ENCODE measurements at places on chromosomes 4 and X.

DNA sequence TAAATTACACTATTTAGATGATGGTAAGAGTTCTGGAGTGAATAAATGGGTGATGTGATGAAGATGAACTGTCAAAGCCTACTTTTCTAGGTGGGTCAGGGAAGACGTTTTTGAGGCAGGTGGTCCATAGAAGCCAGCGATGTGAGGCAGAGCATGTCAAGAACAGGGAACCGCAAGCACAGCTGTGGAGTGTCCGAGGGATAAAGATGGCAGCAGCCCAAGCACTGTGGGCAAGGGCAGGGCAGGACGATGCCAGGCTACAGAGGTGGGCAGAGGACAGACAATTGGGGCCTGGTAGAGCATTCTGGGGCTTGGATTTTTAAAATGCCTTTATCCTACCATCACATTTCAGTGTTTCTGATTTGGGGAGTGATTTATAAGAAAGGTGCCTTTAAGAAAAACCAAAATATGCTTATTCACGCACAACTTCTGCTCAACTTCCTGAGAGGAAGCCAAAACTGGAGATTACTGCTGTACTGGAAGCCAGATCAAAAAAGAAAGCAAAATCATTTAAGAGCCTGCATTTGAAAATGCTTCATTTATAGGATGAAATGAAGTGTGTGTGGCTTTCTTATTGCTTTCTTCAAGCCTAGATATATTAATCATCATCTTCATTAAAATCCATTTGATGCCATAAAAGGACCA is 119.0 kb upstream of the WDR17 start:
- no peak for DNase-seq

DNA sequence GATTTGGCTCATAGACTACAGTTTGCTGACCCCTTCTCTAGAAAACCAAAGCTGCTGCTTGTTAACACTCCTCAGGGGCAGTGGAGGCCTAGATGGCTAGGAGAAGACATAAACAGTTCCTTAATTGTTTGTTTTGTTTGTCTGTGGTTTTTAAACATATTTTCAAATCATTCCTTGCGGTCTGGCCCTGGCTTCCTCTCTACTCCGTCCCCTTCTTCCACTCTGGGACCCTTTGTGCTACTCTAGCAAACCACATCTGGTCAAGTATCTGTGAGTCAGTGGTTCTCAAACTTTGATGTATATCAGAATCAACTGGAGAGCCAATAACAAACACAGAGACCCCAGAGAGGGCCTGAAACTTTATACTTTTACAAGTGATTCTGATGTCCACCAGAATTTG is 36.1 kb downstream of the FRMPD4 start:
- no peak for DNase-seq

DNA sequence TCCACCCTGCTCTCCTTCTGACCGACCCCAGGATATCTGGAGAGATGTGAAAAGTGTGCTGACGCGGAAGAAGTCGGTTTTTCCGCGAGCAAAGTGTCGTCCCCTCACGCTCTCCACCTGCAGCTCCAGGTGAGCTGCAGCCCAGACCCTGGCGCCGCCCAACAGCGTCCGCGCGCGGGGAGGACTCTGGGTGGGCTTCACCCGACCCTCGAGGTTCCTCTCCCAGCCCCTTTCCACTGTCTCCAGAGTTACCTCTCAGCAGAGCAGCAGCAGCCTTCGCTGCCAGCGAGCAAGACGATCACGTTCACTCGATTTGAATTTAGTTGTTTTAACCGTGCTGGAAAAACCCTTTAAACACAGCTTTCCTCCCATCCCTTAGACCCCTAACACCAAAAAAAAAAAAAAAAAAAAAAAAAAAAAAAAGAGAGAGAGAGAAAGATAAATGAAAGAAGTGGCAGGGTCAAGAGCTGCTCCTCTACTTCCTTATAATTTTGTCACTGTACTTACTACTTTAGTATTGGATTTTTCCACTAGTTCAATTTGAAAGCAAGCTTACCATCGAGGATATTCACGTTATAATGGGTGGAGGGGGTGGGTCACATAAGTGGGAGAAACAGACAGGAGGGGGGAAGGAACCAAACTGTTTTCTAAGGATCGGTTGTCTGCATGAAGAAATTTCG is 758 bp upstream of the NR3C2 start:
- DNase-seq = peak; percentile 2

DNA sequence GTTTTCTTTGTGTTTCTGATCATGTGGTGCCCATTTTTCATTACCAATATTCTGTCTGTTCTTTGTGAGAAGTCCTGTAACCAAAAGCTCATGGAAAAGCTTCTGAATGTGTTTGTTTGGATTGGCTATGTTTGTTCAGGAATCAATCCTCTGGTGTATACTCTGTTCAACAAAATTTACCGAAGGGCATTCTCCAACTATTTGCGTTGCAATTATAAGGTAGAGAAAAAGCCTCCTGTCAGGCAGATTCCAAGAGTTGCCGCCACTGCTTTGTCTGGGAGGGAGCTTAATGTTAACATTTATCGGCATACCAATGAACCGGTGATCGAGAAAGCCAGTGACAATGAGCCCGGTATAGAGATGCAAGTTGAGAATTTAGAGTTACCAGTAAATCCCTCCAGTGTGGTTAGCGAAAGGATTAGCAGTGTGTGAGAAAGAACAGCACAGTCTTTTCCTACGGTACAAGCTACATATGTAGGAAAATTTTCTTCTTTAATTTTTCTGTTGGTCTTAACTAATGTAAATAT is 110.4 kb downstream of the IL13RA2 start:
- DNase-seq = no peak

DNA sequence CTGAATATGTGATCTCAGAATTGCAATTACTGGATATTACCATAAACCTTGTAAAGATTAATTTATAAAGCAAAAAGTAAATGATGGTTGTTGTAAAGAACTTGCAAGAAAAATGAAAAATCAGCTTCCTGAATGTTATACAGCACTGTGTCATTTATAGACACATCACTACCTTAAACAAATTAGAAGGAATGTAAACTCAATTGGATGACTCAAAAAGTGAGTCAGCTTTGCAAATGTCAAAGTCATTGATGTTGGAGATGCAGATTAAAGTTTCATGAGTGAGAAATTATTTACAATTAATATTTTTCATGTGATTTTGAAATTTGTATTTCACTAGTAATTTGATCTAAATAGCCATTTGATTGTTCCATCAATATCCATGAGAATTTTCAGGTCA is 193.2 kb downstream of the RAPGEF2 start:
- DNase-seq = no peak

- no peak for DNase-seq
These were observed 239.3 kb downstream of the C4orf33 start for GRCh38 chr4:129335276-129335675.

GRCh38 chr4:82988323-82988832 is 22.2 kb downstream of the LIN54 start:
- no peak for DNase-seq

GRCh38 chr4:70946939-70947338 is 44.8 kb downstream of the MOB1B start:
- DNase-seq = no peak

- no peak for DNase-seq
These were observed 92.0 kb downstream of the PDGFRA start for GRCh38 chr4:54320826-54321685.

DNA sequence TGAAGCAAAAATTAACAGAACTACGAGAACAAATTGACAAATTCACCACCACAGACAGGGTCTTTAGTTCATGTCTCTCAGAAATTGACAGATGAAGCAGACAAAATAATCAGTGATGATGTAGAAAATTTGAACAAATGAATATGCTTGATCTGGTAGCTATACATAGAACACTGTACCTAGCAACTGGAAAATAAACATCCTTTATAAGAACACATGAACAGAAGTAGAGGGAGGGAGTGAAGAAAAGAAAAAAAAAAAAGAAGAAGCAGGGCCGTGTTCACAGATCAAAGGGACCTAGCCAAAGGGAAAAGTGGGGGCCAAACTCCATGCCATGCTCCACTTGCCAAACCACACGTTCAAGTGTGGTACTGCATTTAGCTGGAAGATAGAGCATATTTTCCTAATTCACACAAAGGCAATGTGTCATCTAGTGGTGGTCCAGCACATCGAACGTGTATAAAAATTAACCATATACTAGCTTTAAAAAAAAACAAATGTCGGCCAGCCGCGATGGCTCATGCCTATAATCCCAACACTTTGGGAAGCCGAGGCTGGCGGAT is 5.6 kb upstream of the THOC2 start:
- DNase-seq = no peak

DNA sequence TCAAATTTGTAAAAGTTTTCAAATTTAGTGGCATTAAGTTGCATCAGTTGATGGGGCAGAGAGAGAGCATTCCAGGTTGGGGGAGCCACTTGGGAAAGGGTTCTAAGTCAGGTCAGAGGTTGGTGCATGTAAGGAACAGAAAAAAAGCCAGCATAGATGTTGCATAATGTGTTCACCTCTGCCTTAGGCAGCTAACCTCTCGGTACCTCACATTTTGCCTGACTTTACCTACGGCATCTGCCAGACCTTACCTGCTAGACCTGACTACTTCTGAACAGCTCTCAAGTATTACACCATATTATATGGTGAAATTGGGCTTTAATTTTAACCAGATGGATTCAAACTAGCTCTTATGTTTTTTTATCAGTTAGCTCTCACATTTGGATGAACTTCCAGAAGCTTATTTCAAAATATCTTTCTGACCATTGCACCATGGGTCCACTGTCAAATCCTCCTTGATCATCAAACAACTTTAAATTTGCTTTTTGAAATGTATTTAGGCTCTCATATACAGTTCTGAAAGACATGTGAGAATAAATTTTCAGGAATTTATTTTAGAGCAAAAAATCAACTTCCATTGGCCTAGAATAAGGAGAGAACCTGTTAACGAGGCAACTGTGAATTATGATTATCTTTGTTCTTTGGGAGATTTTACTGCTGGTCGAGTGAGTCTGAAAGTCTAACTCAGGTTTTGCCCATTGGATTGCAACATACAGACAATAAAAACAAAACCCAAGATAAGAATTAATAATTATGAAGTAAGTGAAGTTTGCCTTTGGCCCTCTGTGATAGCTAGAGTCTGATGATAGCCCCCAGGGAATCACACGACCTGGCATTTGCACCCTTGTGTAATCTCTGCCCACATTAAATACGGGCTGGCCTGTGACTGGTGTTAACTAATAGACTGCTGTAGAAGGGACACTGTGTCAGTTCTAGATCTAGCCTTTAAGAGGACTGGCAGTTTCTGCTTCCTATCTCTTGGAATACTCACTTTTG is 7.6 kb upstream of the CXorf66 start:
- DNase-seq = no peak

All from T-helper 1 cell (primary cell).